ENCODE measurements at places on chromosomes 7 and 10.

GRCh38 chr7:35252612-35253459 is 1.1 kb downstream of the TBX20 start:
- DNase-seq: no peak

DNA sequence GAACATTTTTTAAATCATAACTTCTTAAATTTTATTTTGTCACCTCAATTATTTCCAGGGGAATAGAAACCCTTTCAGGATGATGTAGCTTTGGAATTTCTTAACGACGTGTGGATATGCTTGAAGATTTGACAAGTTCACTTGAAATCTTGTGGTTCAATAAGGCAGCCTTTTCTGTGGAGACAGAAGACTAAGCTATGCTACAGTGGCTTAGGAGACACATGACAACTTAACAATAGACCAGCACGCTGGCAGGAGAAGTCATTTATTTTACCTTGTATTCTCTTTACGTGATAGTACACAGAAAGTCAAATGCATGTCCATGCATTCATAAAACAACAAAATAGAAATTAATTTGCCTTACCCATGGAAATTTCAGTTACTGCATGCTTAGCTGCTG is 181.6 kb downstream of the GRM3 start:
- DNase-seq: no peak

DNA sequence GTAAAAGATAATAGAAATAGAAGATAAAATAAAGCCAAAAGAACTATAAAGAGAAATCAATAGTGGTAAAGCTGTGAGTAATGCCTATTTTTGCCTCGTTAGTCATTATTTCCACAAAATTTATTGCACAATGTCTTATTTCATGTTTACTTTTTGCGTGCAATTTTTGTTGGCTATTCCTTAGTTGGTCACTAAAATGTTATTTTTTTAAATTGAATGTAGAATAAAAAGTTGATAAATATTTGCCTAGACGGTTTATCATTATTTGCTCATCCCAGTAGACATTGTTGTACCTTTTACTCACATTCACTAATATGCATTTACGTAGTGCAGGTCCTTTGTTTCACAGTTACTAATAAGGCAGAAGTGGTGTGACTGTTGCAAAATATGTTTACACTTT is 227.8 kb upstream of the BMPER start:
- DNase-seq: no peak

- DNase-seq: no peak
These were observed 370.1 kb upstream of the GALNT17 start for GRCh38 chr7:70761711-70762328.

- DNase-seq: no peak
These were observed 290.3 kb upstream of the VWC2 start for GRCh38 chr7:49483142-49483541.

DNA sequence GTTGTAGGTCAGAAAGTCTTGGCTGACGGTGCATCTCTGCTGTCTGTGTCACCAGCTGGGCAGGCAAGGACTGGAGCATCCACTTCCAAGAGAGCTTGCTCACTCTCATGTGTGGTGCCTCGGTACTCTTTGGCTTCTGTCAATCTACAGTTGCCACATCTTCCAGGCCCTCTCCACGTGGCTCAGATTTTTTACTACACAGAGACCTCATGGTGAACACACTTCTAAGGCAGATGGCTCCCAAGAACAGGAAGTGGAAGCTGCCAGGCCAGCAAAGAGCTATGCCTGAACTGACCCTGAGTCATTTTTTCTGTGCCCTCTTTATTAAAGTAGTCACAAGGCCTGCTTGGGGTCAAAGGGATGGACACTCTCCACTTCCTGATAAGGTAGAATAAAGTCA is 351.5 kb upstream of the AUTS2 start:
- peak; percentile 51 for DNase-seq

DNA sequence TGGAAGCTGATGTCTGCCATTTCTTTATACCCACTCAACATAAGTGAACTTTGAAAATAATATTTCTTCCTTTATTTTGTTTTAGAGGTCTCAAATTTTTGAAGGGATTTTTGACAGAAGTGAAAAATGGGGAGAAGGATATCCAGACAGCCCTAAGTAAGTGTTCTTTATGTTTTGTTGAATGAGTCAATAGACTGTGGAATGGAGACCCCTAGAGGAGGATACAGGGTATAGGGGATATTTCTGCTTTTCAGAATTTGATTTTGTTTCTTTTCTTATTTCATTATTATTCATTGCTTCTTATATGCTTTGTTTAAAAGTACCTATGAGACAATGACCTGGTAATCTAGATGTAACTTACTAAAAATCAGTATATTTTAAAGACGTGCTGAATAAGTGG is 34.4 kb downstream of the PLEKHA8 start:
- DNase-seq: no peak

DNA sequence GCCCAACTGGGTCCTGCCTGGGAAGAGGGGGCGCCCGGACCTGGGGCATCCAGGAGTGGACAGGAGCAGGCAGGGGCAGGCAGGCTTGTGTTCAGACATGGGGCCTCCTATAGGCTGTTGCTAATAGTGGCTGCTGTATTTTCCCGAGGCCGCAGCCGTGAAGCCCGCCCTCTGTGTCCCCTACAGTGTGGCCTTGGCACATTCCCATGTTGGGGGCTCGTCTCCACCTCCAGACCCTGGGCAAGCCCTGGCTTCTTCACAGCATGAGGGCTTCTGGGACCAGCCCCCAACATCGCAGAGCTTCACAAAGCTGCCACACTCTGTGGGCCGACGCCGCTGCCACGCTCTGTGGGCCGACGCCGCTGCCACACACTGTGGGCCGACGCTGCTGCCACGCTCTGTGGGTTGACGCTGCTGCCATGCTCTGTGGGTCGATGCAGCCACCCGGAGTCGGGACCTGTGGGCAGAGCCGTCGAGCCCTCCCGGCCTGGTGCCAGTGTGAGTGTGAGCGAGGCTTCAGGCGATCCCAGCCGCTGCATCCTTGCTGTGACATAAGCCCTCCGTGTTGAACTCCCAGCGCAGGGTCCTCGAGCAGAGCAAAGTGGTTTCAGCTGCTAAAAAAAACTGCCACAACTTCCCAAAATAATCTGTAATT is 109.0 kb downstream of the INPP5A start:
- no peak for DNase-seq

DNA sequence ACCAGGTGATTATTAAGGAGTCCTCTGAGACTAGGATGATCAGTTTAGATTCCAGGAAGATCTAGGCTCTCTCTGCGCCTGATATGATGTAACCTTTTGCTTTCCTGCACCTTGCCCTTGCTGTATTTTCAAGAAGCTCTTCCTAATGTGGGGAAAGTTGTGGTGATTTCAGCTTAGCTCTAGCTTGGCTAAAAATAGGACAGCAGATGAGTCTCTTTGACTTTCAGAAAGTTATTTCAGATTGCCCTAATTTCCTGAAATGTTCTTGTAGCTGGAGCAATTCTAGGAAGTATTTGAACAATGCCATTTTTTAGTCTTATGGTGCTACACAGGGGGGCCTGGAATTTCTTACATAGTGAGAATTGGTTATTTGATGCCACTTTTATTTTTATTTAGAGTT is 3.8 kb downstream of the LCOR start:
- no peak for DNase-seq

GRCh38 chr7:50281680-50282445 is 22.7 kb upstream of the IKZF1 start:
- DNase-seq: peak; percentile 12

- no peak for DNase-seq
These were observed 126.4 kb upstream of the RSU1 start for GRCh38 chr10:16943295-16944285.

DNA sequence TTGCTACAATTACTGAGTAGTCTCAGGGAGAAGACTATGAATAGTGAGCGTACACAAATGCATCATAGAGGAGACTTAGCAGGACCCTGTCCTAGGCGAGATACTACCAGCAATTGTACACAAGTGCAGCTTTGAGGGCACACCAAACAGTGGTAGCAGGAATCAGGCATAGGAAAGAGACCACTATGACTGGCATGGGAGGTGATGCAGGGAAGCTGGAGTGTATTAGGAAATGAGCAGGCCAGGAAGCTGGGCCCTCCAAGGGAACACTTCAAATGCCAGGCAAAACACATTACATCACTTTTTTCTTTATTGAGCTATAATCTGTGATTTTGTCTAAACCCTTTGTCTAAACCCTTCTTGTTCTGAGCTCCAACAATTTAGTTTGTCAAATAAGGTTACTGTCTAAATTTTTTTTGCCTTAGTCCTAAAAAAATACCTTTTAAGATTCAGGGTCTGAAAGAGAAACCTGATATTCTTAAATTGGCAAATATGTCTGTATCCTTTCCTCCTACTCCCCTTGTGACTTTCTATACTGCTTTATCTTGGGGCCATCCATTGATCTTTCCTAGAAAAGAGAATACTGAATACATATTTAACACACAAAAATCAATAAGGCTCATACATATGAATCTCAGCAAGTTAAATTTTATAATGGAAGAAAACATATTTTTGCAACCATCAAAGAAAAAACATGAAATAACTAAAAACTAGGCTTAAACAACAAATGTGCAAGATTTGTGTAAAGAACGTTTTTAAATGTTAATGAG is 193.8 kb upstream of the PHYHIPL start:
- no peak for DNase-seq

- no peak for DNase-seq
These were observed 32.4 kb downstream of the CCSER2 start for GRCh38 chr10:84360637-84361365.

DNA sequence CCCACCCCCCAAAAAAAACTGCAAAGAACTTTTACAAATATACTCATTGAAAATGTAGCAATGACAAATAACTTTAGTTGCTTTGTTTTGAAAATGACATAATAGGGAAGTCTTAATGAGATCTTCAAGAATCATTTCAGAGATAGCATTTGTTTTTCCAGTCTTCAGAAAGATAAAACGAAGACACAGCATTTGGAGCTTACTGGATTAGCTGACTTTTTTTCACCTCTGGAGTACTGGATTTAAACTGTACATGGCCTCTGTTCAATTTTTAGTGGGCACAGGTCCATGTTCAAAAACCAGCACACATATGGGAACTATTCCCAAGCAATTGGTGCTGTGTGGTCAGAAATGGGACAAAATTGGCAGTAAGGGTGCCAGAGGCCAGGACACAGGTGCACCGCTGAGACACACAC is 3.9 kb downstream of the RAB11FIP2 start:
- DNase-seq: no peak

DNA sequence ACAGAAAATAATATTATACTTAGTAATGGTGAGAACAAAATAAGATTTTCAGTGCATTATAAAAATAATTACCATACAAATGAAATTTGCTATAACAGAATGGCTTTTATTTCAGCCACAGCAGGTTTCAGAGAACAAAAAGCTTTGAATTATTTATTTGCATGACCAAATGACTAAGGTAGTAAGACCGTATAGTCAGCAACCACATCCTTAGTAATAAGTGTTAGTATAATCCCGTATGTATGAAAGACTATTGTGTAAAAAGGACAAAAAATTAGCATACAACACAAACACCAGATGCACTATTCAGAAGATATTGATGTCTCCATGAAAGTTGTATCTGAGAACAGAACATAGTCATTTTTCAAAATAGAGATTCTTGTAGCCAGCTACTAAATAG is 12.2 kb downstream of the PDZD8 start:
- DNase-seq: no peak

GRCh38 chr7:134278502-134279153 is 38.1 kb downstream of the SLC35B4 start:
- no peak for DNase-seq

GRCh38 chr10:73576178-73576889 is 14.8 kb downstream of the USP54 start:
- DNase-seq: no peak

DNA sequence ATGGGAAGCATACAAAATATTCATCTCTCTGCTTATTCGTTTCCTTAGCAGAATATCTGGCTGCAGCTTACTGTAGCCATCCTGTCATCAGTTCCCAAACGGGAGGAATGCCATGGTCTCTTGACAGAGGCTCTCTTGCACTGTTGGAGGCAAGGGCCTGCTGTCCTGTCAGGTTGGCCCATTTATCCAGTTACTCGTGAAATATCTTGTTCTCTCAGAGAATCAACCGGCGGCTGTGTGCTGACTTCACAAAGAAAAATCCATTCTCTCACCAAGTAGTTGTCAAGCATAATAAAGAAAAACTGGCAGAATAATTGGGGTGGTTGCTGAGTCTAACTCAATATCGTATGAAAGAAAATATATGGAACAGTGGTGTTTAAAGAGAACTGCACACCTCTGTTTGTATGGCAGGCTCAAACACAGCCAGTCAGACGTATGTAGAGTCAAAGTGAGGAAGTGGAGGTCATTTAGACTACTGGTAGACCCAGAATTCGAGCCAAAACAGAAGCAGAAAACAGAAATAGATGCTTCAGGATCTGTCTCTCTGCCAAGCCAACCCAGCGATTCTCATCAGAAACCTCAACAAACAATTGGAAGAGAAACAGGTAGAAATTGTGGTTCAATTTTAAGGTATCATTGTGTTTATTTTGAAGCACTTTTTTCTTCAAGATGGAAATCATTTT is 349.2 kb upstream of the PRKCQ start:
- no peak for DNase-seq

GRCh38 chr7:137772316-137772715 is 74.5 kb downstream of the DGKI start:
- no peak for DNase-seq
